NCI-H1930 (cell line): ENCODE measurements at places on chromosomes 7 and 10.

- no peak for DNase-seq
Observed at GRCh38 chr10:86335257-86335656, 31.3 kb downstream of the GRID1 start.

- DNase-seq: no peak
Observed at GRCh38 chr10:5355594-5356301, 9.0 kb upstream of the UCN3 start.

DNA sequence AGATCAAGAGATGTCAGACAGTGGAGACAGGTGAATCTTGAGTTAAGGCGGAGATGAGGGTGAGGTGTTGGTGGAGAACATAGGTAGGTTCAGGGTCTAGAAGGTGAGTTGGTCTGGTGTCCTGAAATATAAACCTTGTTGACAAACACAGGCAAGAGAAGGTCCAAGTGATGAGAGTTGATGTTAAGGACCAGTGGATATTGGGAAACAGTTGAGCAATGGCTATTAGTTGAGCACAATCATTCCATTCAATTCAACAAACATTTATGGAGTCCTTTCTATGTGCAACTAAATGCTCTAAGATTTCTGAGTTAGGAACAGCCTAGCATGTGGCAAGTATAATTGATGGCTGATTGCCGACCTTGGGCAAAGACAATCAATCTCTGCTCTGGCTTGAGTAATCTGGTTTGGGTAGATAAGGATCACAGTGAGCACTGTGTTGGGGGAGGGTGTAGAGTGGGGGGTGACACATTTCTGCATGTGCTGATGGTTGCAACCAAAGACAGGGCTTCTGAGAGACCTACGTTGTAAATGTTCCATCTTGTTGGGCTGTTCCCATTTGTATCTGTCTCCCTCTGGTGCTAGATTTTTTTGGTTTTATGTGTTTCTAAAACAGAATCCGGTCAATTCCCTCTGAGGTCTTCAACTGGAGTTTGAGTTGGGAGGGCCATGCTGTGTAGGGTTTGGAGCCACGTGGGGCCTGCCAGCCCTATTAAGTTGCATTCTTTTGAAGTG is 201.1 kb downstream of the BAMBI start:
- DNase-seq: no peak

- DNase-seq: no peak
Observed at GRCh38 chr10:8817299-8817698, 762.8 kb downstream of the GATA3 start.

DNA sequence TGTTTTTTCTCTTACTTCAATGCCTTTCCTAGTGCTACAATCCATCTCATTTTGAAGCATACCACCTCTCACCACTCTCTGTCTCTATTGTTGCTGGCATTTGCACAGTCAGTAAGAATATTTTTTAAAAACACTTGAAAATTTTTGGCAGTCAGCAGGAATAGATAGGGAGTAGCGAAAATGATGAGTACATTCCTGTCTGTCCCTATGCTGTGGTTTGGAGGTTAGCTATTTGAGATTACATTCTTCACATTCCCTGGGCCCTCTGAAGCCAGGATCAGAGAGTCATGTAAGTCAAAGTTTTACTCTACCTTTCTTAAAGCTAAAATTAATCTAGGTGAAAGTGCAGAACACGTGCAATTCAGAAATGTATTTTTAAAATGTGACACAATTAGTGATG is 53.0 kb upstream of the MAGI2 start:
- DNase-seq: no peak

DNA sequence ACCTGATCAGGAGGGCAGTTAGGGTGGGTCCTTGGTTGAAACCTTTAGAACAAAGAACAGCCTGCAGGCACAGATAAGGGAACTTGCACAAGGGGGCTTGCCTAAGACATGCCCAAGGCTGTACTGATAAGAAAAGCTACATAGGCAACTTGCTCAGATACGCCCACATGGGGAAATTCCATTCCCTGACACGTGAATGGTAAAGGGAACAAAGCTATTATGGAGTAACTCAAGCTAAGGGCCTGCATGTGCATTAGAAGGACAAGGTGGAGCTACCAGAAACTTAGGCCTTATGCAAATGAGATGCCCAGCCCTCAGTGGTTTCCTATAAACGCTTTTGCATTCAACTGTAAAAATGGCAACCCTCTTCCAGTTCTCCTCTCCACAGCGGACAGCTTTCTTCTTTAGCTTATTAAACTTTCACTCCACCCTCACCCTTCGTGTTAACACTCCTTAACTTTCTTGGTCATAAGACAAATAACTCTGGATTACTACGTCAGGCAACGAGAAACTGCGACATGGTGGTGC is 1192.1 kb upstream of the CELF2 start:
- DNase-seq: no peak

DNA sequence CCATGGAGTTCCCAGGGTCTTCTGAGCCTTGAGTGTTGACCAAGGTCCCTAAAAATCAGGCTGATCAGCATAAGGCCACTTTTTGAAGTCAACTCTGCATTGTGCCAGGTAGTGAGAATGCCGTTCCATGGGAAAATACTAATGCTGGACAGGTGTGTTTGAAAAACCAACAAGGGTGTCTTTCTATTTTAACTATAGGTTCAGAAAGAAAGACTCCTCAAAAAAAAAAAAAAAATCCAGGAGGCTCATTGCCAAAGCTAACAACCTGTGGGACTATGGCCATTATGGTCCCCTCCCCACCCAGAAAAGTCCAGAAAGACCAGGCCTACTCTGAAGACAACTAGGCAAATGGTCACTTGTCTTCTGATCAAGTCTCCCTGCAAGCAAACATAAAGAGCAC is 44.4 kb downstream of the NRAP start:
- DNase-seq: no peak

GRCh38 chr10:95820363-95820762 is 64.4 kb downstream of the ENTPD1 start:
- DNase-seq: no peak

DNA sequence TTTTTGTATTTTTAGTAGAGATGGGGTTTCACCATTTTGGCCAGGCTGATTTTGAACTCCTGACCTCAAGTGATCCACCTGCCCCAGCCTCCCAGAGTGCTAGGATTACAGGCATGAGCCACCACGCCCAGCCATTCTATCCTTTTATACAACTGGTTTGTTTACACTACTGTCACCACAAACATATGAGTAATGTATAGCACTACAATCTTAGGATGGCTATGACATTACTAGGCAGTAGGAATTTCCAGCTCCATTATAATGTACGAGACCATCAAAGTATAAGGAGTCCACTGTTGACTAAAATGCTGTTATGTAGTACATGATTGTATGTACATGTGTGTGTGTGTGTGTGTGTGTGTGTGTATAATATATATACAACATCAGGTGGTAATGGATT is 1126.1 kb upstream of the LRRN3 start:
- DNase-seq: no peak

- DNase-seq: no peak
Observed at GRCh38 chr10:132447446-132448247, 50.6 kb downstream of the PWWP2B start.

DNA sequence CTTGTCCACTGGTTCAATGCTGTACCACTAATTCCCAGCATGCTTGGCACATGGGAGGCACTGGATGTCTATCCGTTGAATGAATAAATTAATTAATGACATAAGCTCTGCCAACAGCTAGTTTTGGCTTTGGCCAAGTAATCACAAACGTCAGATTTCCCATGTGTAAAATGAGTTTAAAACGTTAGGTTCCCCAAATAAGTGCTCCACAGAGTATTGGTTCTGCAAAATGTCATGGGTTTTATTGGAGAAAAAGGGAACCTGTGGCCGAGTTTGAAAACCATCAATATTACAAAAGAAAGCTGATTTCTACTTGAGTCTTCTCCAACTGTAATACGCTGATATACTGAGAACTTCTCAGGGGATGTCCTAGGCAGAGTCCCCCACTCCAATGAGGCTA is 23.2 kb downstream of the ELMO1 start:
- no peak for DNase-seq

DNA sequence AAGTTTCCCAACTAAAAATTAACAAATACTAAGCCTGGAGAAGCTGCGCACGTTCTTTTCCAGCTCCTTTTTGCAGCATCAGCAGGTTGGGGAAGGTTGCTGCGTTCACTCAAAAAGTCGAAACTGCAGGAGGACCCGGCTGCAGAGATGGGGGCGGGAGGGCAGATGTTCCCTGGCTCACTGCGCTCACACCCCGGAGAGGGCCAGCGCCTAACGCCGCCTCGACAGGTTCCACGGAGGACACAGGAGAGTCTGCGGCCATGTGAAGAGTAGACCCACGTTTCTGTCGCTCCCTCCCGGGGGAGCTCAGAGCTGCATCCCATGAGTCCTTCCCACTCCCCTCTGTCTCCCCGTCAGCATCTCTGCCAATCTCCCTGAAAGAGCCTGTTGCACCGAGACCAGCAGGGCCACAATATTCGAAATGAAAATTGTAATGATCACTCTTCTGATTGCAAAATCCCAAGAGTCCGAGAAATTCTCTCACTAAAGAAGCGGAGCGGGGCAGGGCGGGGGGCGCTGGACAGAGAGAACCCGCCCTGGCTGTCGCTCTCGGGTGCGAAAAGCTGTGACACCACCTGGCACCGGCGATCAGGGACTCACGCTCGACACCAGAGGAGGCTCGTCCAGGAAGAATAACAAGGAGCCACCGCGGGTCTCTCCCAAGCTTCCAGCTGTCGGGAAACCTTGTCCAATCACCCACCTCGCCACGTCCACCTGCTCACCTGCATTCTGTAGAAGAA is 131.5 kb upstream of the PFKP start:
- DNase-seq: no peak

GRCh38 chr10:74994854-74995253 is 116.6 kb upstream of the SAMD8 start:
- no peak for DNase-seq

GRCh38 chr7:47371317-47371716 is 210.6 kb downstream of the TNS3 start:
- no peak for DNase-seq

DNA sequence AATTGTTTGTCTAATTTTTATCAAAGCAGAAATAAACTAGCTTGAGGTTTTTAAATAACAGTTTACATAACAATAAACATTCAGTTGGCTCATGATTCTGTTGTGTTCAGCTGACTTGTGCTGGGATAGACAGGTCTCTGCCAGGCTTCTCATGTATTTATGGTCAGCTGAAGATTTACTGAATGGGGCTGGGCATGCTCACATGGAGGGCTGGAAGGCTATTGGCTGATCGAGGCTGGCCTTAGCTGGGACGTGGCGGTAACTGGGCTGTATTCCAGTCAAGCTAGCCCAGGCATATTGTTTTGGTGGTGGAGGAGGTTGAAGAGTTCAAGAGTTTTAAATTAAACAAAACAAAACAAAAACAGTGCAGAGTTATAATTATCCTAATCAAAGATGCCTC is 251.0 kb upstream of the MTPN start:
- DNase-seq: no peak

DNA sequence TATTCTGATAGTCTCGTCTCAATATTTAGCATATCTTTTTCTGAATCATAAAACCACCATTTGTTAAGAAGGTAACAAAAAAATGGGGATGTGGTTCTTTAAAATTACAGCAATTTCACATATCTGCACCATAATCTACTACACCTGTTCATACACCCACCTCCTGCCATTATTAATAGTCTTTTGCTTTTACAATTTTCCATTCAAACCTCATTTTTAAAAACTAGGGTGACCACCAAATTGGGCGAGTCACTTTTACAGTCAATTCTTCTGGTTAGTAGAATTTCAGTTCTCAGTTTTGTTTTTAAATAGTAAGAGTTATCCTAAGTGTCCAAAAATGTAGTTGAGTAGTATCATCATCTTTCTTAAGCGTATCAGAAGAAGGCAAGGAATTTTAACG is 48.4 kb upstream of the GSAP start:
- DNase-seq: no peak

- DNase-seq: no peak
Observed at GRCh38 chr7:49775065-49775948, 1.9 kb downstream of the VWC2 start.

DNA sequence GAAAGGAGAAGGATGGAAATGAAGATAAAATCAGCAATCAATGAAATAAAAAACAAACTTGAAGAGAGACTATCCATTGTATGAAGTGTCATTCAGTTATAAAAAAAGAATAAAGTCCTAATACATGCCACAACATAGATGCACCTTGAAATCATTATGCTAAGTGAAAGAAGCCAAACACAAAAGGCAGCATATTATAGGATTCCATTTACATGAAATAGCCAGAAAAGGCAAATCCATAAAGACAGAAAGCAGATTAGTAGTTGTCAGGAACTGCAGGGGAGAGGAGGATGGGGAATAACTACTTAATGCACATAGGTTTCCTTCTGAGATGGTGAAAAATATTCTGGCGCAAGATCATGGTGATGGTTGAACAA is 6.6 kb upstream of the PON1 start:
- DNase-seq: no peak

GRCh38 chr7:31724696-31725095 is 37.7 kb downstream of the PPP1R17 start:
- no peak for DNase-seq

GRCh38 chr10:101940916-101941315 is 97.3 kb upstream of the KCNIP2 start:
- no peak for DNase-seq

DNA sequence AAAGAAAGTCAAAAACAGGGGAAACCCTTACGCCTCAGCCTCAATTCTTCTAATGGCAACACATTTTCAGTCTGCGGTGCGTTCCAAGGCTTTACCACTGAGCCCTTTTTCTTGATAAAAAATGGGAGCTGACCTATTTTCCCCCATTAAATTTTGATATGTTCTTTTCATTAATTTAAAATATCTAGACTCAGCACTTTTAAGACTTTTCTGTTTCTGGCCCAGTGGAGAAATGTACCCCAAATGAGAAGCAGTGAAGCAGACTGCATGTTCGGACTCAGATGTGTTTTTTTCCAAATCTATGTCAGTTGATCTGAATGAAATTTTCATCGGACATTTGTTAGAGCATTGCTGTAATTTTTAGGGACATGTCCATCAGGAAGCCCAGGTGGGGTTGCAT is 126.2 kb downstream of the SEC23IP start:
- no peak for DNase-seq

DNA sequence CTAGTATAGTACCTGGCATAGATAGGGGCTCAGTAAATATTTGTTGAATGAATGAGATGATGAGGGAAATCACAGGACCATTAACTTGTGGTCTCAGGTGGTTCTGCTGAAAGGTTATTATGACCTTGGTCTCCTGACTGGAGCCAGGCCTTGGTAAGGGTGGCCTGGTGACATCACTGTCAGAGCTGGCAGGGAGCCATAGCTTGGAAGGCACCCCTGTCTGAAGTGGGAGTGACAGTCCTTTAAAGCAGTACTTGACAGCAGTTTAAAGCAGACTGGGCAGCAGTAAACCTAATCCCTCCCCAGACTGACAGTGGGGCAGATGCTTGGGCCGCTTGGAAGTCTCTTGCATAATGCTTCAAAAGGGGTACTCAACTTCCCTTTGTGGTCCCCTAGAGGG is 13.4 kb downstream of the DPCD start:
- DNase-seq: no peak

- DNase-seq: peak; percentile 34
Observed at GRCh38 chr10:98041352-98042043, 11.1 kb upstream of the CRTAC1 start.

- no peak for DNase-seq
Observed at GRCh38 chr10:110657973-110658691, 14.0 kb downstream of the RBM20 start.

- DNase-seq: no peak
Observed at GRCh38 chr10:13417459-13418126, 69.5 kb upstream of the SEPHS1 start.

GRCh38 chr7:106866298-106867281 is 1.5 kb downstream of the PIK3CG start:
- DNase-seq: no peak

- DNase-seq: no peak
Observed at GRCh38 chr7:50329775-50330174, 25.3 kb downstream of the IKZF1 start.

GRCh38 chr7:108589874-108590273 is 20.2 kb downstream of the DNAJB9 start:
- DNase-seq: no peak
